T-helper 2 cell (primary cell): ENCODE measurements at places on chromosomes 11 and 22.

- DNase-seq: no peak
These were observed 12.6 kb upstream of the PRDM11 start for GRCh38 chr11:45133878-45134277.

DNA sequence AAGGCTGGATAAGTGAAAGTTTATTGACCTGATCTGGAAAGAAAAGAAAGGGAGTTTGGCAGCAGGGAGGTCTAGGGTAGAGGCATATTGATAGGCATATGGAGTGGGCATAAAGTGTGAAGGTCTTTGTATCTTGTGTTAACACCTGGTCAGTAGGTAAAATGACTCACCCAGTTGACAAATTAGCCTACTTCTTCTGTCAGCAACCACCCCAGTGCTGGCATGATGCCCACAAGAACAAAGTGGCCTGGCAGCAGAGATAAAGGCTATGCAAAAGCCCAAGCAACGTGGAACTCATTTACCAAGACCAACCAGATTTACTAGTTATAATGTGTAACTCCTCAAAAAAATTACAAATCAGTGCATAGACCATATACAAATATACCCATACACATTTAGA lies 4.9 kb downstream of the OR10A3 start:
- DNase-seq: no peak

DNA sequence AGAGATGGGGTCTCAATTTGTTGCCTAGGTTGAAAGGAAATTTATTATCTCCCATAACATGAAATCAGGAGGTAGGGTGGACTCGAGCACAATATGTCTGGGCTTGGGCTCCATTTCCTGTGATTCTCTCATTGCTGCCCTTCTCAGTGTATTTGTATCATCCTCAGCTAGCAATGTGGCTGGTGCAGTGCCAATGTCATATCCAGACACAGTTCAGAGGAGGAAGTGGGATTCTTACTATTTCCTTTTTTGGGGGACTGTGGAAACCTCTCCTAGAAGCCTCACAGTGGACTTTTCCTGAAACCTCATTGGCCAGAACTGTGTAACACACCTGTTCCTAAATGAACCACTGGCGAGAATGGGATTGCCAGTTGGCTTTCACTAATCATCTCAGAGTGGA lies 21.0 kb upstream of the SWAP70 start:
- no peak for DNase-seq

GRCh38 chr11:101723371-101723770 lies 139.6 kb upstream of the TRPC6 start:
- no peak for DNase-seq

DNA sequence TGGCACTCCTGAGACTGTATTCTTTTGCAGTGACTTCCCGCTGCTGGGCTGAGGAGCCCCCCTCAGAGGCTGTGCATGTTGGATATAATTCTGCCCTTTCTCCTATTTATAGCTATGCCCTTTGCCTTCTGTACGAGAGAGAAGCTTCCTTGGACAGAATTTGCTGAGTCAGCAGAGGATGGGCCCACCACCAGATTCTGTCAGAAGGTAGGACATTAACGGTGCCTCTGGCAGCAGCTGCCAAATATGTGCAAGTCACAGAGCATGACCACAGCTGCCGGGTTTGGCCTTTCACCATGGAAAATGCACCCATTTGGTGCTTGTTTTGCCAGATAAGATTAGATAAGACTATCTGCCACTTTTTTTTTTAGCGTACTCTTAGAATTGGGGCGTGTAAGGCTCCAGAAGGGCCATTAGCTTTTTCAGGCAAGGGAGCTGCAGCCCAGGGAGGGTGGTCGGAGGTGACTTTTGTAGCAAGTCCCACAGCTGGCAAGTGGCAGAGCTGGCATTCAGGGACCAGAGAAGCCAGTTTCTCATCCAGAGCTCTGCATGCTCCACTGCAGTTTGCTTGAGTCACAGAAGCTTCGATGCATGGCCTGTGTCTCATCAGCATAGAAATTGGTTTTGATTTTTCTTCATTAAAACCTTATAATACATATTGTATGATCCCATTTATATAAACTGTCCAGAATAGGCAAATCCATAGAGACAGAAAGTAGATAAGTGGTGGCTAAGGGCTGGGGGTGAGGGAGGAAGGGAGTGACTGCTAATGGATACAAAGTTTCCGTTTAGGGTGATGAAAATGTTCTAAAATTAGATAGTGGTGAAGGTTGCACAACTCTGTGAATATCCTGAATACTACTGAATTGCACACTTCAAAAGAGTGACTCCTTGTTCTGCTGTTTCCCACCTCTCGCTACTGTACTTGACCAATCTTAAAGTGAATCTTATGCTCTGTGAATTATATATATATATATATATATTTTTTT lies 15.8 kb downstream of the UPB1 start:
- no peak for DNase-seq

- DNase-seq: no peak
These were observed 3.4 kb downstream of the PAK1 start for GRCh38 chr11:77470504-77470903.

DNA sequence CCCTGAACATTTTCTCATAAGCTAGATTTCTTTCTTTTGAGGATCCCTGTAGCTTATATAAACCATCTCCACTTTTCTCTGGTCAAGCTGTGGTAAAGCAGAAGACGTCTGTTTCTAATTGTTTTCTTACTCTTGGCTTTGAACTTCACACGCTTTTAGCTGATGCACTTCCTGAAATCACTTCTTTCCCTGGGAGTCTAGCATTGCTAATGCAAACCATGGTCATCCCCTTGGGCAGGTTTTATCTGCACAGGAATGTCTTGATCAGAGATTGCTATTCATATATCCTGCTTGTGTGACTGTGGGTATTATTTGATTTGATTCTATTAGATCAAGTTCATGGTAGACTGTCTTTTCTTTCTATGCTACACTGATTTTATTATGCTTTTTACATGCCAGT lies 199.2 kb upstream of the POU2AF2 start:
- DNase-seq: no peak

GRCh38 chr11:62883673-62884072 lies 3.0 kb downstream of the SLC3A2 start:
- no peak for DNase-seq

DNA sequence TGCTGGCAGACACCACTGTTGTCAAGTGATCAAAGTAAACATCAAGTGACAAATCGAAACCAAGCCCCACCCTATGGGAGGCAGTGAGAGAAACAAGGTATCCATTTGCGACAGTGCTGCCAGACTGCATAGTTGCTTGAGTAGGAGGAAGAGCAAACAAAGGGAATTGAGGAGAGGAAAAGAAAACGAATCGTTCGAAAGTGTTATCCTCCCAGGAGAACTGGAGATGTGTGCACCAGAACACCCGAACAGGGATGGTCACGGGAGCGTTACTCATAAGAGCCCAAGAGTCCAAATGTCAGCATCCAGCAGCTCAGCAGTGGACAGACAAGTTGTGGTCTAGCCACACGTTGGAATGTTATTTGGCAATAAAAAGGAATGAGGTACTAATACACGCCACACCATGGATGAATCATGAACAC lies 58.4 kb upstream of the NUP50 start:
- DNase-seq: no peak

- DNase-seq: no peak
These were observed 28.2 kb downstream of the MS4A10 start for GRCh38 chr11:60813324-60813723.

DNA sequence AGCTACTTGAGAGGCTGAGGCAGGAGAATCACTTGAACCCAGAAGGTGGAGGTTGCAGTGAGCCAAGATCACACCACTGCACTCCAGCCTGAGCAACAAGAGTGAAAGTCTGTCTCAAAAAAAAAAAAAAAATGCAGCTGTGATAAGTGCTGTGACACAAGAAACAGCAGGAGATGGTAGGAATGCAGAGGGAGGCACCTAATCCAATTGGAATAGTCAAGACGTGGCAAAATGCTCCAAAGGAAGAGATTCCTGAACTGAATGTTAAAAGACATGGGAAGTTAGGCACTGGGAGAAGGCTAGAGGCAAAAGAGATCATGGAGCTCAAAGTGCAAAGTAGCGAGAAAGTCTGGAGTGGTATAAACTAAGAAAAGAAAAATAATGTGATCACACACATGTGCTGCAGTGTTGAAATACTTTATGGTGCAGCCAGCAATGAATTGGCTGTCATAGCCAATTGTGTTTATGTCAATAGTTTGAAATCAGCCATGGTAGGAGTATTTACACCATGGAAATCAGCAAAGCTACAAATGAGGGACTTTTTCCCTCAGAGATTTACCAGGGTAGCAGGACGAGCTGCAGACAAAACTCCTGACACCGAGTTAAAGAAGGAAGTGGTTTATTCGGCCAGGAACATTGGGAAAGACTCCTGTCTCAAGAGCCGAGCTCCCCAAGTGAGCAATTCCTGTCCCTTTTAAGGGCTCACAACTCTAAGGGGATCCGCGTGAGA lies 40.9 kb upstream of the LIPT2 start:
- no peak for DNase-seq

GRCh38 chr11:85955531-85955930 lies 100.3 kb downstream of the CCDC83 start:
- DNase-seq: no peak

- DNase-seq: no peak
These were observed 4.8 kb downstream of the BEST1 start for GRCh38 chr11:61954851-61955421.

DNA sequence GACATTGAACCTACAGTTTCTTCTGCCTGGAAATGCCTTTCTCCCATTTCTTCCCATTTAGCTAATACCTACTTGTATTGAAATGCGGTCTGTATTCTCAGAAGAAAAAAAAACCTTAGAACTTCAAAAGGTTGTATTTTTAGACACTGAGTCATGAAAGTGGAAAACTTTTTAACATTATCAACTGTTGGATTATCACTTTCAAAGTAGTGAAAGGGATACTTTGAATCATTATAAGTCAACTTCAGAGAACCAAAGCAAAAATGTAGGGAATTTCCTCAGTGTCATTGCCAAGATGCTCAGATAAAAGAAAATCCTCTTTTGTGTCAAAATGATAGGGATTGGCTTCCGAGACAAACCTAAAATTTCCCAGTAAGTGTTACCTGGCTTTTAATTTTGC lies 6.6 kb downstream of the HOATZ start:
- DNase-seq: no peak

- no peak for DNase-seq
These were observed 14.0 kb downstream of the PGAP2 start for GRCh38 chr11:3822312-3822711.

GRCh38 chr11:2209370-2209801 lies 37.8 kb upstream of the TH start:
- no peak for DNase-seq

DNA sequence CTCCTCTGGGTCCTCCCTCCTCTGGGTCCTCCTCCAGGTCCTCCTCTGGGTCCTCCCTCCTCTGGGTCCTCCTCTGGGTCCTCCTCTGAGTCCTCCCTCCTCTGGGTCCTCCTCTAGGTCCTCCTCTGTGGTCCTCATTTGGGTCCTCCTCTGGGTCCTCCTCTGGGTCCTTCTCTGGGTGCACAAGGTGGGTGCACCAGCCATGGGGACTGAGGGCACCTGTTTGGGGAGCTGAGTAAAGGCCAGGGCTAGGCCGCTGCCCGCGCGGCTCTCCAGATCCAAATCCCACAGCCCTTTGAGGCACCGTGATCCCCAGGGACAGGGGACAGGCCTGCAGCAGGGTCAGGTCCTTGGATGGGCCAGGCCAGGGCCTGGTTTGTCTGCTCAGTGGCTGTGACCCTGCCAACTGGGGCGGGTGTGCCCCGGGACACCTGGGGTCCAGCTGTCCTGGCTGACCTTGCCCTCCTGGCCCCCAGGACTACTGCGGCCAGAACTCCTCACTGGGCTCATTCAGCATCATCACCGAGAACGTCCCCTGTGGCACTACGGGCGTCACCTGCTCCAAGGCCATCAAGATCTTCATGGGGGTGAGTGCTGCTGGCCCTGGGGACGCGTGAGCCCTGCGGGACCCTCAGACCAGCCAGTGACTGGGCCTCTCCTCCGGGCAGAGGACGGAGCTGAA lies 12.7 kb downstream of the MUC2 start:
- no peak for DNase-seq

DNA sequence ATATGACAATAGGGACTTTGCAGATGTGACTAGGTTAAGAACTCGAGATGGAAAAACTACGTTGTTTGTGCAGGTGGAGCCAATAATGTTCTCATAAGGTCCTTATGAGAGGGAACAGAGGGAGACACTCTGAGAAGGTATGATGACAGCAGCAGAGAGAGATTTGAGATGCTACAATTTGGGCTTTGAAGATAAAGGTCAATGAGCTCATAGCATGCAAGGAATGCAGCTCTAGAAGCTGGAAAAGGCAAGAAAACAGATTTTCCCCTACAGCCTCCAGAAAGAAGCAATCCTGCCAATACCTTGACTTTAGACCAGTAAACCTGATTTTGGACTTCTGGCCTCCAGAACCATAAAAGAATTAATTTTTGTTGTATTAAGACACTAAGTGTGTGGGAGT lies 21.1 kb downstream of the FAM76B start:
- no peak for DNase-seq

GRCh38 chr22:38137876-38138687 lies 27.6 kb upstream of the BAIAP2L2 start:
- no peak for DNase-seq

- DNase-seq: no peak
These were observed 14.5 kb upstream of the P4HA3 start for GRCh38 chr11:74325649-74326645.

DNA sequence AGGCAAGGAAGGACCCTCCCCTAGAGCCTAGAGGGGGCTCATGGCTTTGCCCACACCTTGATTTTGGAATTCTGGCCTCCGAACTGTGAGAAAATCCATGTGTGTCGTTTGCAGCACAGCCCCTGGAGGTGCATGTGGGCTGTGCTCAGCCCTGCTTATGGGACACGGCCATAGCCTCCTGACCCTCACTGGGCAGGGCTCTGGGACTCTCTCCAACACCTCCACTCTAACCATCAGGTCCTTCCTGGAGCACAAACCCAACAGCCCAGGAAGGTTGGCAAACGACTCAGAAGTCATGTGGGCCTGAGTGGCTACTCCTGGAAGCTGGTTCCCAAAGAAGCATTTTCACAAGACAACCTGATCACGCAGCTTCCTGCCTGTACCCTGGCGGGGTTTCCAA lies 144.1 kb downstream of the CTTN start:
- DNase-seq: no peak

- no peak for DNase-seq
These were observed 10.8 kb downstream of the OPCML start for GRCh38 chr11:133521502-133521901.

GRCh38 chr11:13102865-13103539 lies 93.9 kb downstream of the RASSF10 start:
- DNase-seq: no peak

- no peak for DNase-seq
These were observed 47.4 kb upstream of the TP53I11 start for GRCh38 chr11:44998051-44998450.

- no peak for DNase-seq
These were observed 19.7 kb upstream of the CTTN start for GRCh38 chr11:70378506-70379134.

GRCh38 chr22:45974498-45974897 lies 2.5 kb downstream of the WNT7B start:
- DNase-seq: no peak

- DNase-seq: no peak
These were observed 28.9 kb upstream of the SHISAL1 start for GRCh38 chr22:44341431-44342346.
